Right lobe of liver (tissue), 6 donors: ENCODE measurements at places on chromosomes 2 and 18.

DNA sequence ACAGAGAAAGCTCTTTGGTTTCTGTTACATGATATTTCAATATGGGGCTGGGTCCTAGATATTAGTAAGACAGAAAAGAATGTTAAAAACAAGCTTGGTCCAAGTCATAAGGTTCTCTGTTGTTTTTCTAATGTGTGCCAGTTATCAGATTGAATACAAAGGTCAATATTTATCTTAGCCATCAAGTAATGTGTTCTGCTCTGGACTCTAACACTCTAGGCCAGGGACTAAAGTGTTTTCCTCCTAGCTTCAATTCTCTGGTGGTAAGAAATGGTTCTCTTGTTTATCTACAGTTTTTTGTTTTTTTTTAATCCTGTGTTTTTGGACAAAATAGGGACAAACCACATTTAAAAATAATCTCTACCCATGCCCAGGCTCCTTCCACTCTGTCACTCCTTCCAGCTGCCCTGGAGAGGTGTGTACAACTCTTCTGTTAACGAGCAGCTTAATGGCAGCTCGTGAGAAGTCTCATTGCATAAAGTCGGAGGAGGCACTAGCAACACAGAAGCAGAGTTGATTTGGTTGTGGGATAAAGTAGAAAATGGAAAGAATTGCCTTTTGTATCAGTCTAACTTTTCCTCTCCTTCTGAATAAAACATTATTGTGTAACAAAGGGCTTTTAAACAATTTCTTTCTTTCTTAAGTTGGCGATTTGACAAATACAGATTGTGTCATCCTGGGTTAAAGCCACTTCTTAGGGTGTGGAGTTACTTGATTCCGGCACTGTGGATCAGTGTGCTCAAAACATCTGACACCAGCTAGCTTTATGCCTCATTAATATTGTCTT, 8.0 kb upstream of the SESTD1 start:
- DNase-seq = no peak

- no peak for DNase-seq
These were observed 72.8 kb downstream of the TMEM18 start for GRCh38 chr2:604385-604784.

- DNase-seq = no peak
These were observed 46.2 kb downstream of the PKP4 start for GRCh38 chr2:158502974-158503373.

DNA sequence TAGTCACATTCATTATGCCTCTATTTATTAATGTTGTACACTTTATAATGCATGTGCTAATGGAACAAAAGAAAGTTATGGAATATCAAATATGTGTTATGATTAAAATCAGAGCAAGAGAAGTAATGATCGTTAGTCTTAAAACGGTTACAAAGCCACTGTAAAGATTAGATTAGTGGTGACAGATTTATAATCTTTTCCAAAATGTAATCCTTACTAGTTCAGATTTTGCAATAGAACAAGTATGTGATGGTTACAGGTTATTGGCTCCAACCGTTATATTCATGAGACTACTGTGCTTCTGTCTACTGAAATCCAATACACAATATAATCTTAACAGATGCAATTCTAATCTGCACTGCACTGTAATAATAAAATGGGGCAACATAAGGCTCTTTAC, 180.6 kb downstream of the ZNF521 start:
- no peak for DNase-seq

DNA sequence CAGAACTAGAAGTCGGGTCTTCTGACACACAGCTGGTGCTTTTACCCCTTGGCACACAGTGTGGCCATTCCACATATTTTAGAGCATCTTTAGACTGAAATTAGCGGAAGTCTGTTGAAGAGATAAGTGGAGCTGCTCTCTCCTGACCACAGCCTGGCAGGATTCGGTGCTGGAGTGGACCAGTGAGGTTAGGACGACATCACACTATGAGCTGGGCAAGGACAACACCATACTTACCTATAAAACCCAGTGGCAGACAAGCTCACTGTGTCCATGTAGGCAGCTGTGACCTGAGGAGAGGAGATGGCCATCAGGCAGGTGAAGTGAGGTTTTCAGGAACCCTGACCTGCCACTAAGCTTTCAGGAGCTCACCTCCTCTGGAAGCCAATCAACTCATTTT, 70.1 kb downstream of the XDH start:
- no peak for DNase-seq

DNA sequence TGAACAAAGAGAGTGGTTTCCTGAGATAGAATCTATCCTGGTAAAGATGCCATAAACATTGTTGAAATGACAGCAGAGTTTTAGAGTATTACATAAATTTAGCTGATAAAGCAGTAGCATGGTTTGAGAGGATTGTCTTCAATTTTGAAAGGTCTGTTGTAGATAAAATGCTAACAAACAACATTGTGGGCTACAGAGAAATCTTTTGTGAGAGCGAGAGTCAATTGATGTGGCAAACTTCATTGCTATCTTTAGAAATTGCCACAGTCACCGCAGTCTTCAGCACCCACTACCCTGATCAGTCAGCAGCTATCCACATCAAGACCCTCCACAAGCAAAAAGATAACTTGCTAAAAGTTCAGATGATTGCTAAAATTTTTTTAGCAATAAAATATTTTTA, 17.5 kb downstream of the VRK2 start:
- DNase-seq = no peak

DNA sequence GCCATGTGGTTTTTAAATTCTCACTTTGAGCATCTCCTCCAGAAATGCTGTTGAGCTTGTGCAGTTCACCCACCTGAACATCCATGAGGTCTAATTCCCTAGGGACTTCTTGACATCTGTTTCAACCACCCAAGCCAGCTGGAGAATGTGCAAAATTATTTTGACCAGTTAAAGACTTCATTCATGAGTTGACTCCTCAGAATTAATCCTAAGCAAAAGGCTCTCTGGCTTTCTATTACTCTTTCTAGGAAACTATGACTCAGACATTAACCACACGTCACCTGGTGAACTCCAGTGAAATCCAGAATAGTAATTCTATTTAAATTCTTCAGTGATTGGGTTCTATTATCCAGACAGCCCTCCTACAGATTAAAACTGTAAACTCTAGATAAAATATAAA, 247.5 kb downstream of the NBAS start:
- DNase-seq = no peak

- no peak for DNase-seq
These were observed 37.3 kb downstream of the DIPK1C start for GRCh38 chr18:74419761-74420160.

GRCh38 chr2:20551260-20551944, 99.5 kb downstream of the HS1BP3 start:
- DNase-seq = peak; percentile 78

DNA sequence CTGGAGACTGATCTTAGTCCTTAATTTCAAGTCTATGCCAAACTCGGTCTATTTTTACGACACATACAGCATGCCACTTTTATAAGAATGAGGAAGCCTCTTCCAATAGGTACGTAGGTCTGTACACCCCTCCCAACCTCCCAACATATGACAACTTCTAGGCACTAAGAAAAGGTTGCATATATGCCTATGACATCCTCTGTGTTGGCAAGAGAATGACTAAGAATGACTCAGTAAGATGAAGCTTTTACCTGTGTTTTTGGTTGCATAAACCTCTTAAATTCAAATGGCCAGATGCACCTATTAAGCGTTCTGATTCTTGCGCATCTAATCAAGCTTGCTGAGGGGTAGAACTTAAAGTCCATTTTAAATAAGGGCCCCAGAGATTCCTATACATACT, 586.4 kb upstream of the ZEB2 start:
- DNase-seq = no peak

DNA sequence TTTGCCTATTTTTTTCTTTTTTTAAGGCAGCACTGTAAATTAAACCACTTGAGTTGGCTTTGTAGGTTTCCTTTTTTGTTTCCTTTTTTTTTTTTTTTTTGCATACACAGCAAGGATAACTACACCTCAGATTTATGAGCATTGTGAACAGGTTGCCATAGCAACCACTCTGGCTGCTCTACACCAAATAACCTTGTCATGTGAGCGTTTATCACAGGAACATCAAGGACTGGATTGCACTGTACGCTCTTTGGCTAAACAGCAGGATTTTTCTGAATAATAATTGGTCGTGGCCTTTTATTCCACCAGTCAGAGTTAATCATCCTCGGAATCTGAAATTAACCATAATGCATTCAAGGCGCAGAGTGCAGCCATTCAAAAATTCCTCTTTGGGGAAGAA, 199.1 kb upstream of the SLC14A2 start:
- no peak for DNase-seq

DNA sequence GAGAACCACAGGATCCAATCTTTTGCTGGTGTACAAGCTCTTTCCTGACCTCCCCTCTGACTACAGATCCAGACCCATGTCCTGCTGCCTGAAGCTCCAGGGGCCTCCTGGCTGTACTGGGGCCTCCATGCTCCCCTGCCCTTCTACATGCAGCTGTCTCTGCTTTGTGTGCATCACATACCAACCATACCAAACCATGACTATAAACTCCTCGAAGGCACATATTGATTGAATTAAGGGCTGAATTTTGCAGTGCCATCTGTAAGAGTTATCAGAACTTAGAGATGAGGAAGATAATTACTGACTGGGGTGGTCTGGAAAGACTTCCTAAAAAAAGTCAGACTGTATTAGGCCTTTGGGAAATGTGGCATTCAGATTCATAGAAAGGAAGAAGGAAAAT, 139.9 kb upstream of the CXCR4 start:
- DNase-seq = no peak

GRCh38 chr2:119366161-119366648, 429 bp downstream of the C2orf76 start:
- DNase-seq = no peak

DNA sequence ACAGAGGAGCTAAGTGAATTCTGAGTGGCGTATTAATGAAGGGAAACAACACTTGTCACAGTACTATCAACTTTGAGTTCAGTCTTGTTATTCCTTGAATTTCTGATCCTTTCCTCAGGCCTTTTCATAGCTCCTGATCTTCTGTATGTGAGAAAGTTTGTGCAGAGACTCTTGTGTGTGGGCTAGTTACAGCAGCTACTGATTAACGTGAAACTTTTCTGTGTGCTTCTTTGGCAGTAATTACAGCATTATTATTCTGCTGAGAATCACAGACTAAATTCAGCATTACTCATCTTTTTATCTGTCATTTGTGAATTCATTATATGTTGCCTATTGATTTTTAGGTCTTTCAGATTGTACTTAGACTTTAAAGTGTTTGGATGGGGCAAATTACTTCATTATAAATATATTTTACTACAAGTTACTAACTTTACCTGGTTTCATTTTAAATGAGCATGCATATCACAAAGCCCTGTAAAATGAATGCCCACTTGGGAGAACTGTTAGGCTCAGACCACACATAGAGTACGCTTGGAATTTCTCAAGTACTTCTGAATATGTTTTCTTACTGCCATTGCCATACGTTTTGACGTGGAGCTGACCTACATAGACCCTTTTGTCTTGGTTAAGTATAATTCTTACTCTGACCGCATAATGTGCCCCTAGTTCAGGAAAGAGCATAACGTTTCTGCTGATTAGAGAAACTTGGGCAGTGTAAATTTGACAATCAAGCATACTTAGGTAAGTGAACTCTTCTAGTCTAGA, 36.2 kb downstream of the CREB1 start:
- no peak for DNase-seq

- DNase-seq = no peak
These were observed 22.4 kb downstream of the PTPN2 start for GRCh38 chr18:12861637-12862036.

DNA sequence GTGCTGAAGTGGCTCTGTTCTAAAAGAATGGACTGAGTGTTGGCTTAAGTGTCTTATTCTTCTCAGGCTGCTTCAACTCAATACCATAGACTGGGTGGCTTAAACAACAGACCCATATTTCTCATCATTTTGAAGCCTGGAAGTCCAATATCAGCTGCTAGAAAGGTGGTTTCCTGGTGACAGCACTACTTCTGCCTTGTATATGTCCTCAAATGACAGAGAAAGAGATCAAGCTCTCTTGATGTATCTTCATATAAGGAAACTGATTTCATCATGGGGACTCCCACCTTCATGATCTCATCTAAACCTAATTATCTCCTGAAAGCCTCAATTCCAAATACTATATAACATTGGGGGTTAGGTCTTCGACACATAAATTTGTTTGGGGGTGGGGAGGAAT, 449.7 kb upstream of the DSEL start:
- DNase-seq = no peak

DNA sequence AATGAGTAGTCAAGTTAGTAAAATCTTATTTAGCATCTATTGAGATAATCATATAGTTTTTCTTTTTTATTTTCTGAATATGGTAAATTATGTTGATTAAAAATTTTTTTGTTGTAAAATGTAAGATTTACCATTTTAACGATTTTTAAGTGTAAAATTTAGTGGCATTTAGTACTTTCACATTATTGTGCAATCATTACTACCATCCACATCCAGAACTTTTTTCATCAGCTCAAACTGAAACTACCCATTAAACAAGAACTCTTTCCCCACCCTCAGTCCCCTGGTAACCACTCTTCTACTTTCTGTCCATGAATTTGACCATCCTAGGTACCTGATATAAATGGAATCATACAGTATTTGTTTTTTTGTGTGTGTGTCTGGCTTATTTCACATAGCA, 11.1 kb downstream of the RAB3GAP1 start:
- DNase-seq = no peak

DNA sequence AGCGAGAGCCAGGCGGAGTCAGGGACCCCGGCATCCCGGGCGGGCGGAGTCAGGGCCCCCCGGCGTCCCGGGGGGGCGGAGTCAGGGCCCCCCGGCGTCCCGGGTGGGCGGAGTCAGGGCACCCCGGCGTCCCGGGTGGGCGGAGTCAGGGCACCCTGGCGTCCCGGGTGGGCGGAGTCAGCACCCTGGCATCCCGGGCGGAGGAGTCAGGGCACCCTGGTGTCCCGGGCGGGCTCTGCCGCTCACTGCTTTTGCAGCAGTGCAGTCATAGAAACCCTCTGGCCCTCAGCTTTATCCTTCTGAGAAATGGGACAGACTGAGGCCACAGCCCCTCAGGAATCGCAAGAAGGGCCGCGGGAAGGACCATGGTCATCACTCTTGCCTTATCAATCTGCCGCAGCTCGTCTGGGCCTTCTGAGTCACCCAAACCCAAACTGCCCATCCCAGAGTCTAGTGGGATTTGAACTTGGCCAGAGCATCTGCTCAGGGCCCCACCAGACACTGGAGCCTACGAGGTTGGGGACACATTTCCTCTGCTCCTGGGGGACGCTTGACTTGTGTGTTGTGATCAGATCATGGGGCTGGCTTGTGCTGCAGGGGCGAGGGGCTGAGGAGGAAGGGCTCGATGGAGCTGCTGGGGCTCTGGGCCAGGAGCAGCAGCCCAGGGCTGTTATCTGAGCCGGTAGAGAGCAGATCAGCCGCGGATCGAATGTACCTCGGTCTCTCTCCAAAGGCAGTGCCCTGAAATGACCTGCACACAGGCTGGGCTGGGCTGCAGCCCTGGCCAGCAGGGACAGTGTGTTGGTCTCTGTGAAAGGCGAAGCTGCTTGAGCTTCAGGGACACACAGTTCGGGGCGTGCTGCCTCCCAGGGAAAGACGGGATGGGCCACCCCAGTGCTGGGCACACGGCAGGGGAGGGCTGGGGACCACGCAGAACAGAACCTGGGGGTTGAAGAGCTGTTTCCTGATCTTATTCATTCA, 290.1 kb upstream of the HDAC4 start:
- DNase-seq = peak; percentile 57

- no peak for DNase-seq
These were observed 18.6 kb upstream of the ACOXL start for GRCh38 chr2:110713513-110714362.

GRCh38 chr2:205297368-205297767, 384.9 kb upstream of the NRP2 start:
- DNase-seq = no peak

- no peak for DNase-seq
These were observed 74.6 kb downstream of the SLC4A3 start for GRCh38 chr2:219701847-219702634.
